ENCODE measurements at places on chromosomes 13 and 19.
A peak's percentile ranks its signal among the peaks of the same experiment; 100 is the strongest.

GRCh38 chr13:40315416-40316064, 350.9 kb downstream of the FOXO1 start:
- peak; percentile 16 for DNase-seq

DNA sequence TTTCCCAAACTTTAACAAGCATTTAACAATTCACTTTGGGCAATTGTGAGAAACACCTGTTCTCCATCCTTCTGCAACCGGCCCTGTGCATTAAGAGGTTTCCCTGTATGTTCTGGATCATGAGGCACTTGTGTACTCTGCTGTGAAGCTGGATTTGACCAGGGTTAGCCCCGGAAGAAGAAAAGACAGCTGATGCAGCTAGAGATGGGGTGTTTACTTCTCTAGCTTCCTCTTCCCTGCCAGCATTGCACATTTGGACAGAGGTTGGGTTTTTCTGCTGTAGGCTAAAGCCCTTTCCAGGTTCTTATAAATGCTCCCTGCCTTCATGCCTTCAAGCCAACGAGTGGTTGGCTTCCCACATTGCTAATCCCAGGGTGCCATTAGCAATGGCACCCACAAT, 20.9 kb downstream of the MBD3L2B start:
- no peak for DNase-seq

DNA sequence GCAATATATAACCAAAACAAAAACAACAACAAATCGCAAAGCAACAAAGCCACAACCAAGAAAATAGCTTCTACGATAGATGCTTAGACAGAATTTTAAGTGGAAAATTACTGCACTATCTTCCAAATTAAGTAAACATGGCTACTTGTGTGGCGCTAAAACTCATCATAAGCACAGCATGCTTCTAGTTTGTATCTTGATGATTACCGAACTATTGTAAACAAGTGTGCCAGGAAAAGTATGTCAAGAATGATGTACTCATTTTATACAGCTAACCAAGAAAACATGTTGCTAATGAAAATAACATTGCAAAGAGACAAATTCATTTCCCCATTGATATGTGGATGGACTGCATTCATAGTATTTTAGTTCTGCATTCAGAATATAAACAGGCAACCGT, 271.9 kb upstream of the GPC6 start:
- DNase-seq, result no peak

DNA sequence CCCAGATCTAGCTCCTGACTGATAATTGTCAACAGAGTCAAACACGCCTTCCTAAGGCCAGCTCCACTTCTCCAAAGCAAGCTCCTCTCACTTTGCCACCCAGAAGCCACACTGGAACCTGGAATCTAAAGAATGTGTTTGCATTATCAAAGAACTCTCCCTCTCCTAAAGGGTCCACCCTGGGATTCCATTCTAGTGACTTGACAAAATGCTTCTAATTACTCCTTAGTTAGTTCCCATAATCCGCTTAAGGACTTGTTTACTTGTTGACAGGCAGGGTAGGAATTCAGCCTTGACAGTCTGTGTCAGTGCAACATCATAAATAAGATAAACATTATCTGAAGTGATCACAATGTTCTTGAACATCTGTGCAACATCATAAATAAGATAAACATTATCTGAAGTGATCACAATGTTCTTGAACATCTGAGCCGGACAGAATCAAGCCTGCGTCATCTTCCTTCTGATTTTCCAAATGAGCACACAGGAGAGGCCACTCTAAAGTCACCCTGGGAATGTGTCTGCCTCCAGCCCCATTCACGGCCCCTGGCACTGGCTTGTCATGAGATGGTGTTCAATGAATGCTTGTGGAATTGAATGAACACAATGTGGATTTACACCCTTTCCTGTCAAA, 512.1 kb downstream of the IRS2 start:
- peak; percentile 33 for DNase-seq

- peak; percentile 87 for DNase-seq
Measured at GRCh38 chr19:18202778-18203407, 949 bp downstream of the RAB3A start.

- DNase-seq, result no peak
Measured at GRCh38 chr19:45972081-45972946, 1.4 kb downstream of the NOVA2 start.

DNA sequence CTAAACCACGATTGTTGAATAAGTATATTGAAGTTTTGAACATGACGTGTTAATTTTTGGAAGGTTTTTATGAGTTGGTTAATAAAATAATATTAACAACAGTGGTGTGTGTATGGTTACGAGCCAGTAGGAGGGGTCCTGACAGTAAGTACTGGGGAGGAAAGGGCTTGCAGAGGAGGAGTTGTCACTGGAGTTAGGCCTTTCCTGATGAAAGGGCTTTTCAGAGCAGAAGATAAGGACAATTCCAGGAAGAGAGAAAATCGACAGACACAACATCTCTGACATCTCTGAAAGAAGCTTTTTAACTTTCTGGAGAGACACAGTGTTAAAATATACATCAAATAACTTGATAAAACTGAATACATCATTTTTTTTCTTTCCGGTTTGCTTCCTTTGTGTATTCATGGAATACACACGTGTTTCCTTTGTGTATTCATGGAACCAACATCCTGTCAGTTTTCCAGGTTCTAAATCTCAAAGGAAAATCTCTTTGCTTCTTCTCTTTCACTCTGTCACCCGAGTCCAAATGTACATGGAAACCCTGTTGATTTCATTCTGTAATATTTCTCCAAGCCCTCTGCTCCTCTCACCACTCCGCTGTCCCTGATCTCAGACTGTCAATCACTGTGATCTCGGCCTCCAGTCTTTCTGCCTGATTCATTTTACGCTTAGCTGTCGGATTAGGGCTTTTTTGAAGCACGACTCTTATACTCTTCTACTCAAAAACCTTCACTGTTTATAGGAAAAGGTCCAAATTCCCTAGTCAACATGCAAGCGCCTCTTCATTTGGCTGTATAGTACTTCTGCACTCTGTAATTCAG, 374.4 kb downstream of the DLEU7 start:
- no peak for DNase-seq

GRCh38 chr19:6073858-6074708, 36.2 kb downstream of the RFX2 start:
- DNase-seq, result peak; percentile 3

DNA sequence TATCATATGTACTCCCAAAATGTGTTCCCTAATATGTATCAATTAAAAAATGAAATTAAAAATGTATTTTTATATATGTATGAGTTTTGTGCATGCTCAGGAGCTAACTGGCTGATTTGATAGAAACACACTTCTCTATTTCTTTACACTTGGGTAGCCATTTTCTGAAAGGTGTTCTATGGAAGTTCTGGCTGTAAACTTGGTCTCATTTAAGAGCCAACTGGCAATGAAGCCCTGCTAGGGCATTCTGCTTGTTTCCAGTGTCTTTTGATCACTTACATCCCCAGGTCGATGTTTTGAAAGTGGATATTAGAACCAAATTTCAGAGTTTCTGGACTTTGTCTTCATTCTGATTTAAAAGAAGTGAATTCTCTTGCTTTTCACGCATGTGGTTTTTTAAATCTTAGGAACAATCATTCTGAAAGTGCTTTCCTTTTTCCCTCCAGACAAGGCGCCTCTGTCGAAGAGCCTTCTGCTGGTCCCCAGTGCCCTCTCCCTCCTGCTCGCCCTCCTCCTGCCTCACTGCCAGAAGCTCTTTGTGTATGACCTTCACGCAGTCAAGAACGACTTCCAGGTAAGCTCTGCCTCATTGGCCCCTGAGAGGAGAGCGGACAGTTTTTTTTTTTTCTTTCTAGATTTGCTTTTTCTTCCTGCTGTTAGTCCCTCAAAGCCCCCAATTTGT, 20.1 kb downstream of the GPR18 start:
- DNase-seq, result no peak

DNA sequence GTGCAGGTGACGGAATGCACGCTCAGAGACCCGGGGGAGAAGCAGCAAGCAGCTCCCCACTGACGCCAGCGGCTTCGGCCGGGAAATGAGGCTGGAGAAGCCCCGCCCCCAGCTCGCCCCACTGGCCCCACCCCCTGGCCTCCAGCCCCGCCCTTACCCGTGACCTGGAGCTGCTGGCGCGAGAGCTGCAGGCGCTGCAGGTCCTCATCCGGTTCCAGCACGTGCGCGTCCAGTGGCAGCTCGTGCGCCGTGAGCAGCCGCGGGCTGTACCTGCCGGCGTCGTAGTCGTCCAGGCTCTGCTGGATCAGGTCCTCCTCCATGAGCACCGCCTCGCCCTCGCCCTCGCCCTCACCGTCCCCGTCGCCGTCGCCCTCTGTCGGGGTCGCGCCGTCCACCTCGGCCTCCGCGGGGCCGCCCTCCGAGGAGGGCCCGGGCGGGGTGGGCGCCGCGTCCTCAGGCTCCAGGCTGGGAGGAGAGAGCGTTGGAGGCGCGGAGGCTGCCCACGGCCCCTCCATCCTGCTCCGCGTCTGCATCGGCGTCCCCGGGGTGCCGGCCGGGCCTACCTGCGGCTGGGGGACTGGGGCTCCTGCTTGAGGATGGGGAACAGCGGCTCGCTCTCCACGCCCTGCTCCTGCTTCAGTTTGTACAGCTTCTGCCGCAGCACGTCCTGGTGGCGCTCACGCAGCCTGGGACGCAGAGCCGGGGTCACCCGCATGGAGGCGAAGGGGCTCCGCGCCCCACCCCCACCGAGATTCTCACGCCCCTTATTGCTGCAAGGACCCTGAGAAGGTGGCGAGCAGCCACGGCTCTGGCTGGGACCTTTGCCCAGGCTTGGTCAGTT, 6.4 kb upstream of the TBXA2R start:
- DNase-seq, result peak; percentile 98

- no peak for DNase-seq
Measured at GRCh38 chr19:18867199-18867598, 28.8 kb downstream of the CERS1 start.

- DNase-seq, result no peak
Measured at GRCh38 chr13:107088061-107088460, 520.1 kb upstream of the ARGLU1 start.

- DNase-seq, result no peak
Measured at GRCh38 chr13:106548064-106548696, 12.7 kb upstream of the EFNB2 start.

- DNase-seq, result no peak
Measured at GRCh38 chr13:28239374-28239773, 101.0 kb downstream of the PAN3 start.

- no peak for DNase-seq
Measured at GRCh38 chr13:42996584-42996983, 4.5 kb upstream of the EPSTI1 start.

GRCh38 chr13:61162636-61163035, 253.0 kb downstream of the PCDH20 start:
- no peak for DNase-seq

GRCh38 chr19:2035590-2035991, 15.5 kb downstream of the MKNK2 start:
- no peak for DNase-seq

- DNase-seq, result peak; percentile 57
Measured at GRCh38 chr19:34712395-34713261, 21.4 kb upstream of the ZNF181 start.

- no peak for DNase-seq
Measured at GRCh38 chr19:577439-578392, 5.3 kb downstream of the BSG start.

DNA sequence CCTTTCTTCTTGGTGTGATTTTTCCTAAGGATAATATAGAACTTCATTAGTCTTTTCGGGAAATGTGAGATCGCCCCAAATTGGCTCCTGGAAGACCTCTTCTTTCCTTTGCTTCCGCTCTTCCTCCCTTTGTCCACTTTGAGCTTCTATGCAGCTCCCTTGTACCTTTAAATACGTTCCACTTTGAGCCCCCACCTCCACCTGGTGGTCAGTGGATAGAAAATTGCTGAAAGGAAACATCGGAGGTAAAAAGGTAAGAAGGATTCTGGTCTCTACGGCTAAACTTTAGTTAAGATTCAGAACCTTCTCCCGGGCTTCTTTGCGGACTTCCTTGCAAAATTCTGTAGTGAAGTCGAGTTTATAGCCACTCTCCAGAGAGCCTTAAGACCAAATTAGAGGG, 55.0 kb upstream of the TM9SF2 start:
- DNase-seq, result peak; percentile 71

GRCh38 chr13:21152251-21152899, 24.0 kb downstream of the SKA3 start:
- DNase-seq, result peak; percentile 37

DNA sequence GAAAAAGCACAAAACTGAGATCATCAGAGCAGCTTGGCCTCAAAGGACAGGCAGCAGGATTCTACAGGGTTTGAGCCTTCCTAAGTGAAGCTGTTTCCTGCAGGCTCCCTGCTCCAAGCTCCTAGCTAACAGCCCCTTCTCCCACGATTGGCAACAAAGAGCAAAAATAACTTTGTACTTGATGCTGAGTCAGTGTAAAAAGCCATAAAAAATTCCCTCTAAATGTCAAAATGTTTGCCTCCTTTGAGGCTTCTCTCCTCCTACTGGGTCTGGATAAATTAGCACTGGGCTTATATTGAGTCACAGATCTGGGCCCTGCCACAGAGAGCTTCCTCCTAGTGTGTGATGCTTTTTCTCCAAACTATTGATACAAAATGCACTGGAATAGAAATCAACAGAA, 153.3 kb downstream of the TNFRSF19 start:
- no peak for DNase-seq

DNA sequence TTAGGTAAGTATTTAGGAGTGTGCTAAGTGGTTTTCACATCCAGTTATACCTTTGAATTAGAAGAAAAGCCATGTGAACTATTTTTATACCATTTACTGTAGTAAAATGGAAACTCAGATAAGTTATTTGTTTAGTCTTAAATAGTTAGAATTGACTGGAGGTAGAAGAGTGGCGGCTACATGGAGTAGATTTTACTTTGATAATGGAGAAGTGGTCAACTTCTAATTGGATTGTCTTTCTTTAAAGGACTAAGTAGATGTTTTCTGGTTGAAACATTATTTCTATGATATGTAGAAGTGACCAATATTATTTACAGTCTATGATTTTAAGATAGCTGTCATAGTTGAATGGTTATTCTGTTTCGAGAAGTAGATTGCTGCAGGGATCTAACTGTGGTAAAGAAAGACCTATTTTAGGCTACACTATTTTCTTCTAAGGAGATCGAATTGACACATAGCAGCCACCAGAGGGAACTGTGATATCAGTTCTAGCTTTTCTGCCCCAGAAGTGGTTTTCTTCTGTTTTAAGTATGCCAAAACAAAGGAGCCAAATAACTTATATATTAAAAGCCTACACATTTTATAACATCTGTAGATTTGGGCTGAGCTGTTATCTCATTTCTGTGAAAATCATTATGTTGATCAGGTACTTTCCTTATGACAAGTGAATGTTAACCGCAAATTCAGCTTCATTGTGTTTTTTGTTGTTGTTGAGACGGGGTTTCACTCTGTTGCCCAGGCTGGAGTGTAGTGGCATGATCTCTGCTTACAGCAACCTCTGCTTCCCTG, 26.1 kb downstream of the ZMYM2 start:
- peak; percentile 44 for DNase-seq

DNA sequence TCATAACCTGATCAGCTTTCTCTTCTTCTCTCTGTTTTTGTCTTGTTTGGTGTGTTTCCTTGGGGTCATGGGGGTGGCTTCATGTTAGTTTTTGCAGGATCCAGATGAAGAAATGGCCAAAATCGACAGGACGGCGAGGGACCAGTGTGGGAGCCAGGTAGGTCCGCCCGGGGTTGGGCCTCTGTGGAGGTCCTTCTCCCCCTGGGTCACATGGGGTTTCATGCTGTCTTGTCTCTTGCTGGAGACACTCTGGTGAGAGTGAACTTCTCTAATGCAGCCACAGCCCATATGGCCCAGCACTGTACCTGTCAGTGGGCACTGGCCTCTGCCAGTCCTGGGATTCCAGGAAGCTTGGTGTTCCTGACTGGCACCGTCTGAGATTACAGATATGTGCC, 1.1 kb downstream of the CCNE1 start:
- no peak for DNase-seq

Measured in H7 (cell line).